ENCODE measurements at places on chromosomes 11 and 22.

DNA sequence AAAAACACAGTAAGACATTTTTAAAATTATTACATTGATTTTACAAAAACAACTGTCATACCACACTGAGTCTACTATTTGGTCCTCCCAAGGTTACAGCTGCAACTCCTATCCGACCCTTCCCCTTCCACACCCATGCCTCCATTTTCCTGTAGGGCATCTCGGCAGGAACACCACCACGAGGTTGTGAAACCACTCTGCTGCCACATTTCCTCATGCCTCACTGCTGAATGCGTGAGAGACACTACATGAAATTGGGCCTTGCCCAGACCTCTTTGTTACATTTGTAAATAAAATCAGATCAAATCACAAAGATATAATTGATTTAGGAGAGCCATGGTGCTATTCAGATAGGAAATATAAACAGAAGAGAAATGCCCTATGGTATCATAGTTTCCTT, 2.0 kb downstream of the ARHGAP32 start:
- DNase-seq: no peak

- DNase-seq: peak; percentile 37
Observed at GRCh38 chr22:17781319-17782031, 7.2 kb upstream of the BID start.

DNA sequence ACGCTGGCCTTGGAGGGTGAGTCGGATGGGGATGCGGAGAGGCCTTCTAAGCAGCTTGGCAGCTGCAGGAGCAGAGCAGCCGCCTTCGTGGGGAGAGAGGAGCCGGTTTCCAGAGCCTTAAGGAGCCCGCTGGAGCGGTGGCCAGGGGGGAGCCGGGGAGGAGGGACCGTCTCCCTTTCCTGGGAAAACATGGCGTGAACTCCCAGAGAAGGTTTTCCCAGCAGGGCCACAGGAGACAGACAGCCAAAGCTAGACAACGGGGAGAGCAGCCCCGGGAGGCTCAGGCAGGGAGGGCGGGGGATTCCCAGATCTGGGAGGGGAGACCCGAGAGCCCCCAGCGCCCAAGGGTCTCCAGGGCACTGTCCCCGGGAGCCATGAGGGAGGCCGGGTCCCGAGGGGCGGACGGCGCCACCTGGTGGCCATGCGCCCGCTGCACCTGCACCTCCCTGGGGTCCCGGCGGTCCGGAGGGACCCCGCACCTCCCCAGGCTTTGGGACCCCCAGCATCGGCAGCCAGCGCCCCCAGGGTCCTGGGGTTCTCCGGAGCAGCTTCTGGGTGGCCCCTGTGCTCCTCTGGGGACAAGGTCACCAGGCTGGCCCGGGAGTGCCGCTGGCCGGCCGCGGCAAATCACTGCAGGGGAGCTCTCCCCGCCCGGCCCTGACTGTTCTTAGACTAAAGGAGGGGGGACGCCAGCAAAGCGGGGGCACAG, 2.4 kb upstream of the SYT8 start:
- peak; percentile 56 for DNase-seq

DNA sequence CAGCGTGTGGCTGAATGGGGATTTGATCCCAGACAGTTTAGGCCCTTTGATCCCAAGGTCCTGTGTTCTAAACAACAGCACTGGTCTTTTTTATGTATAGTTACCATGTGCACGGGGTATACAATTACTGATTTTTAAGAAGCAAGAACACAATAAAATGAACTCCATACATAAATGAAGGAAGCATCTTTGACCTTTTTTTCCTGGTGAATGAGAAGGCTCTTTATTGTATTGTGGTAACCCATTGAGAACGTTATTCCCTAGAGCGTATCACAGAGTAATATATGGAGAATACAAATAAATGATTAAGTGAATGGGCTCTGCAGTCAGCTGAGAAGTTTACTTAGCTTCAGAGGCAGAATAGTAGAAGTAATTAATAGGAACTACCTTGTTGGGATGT, 563.6 kb downstream of the NTM start:
- DNase-seq: no peak

- DNase-seq: no peak
Observed at GRCh38 chr11:34603129-34604001, 17.5 kb upstream of the EHF start.

- no peak for DNase-seq
Observed at GRCh38 chr11:46180736-46181135, 59.5 kb upstream of the PHF21A start.

DNA sequence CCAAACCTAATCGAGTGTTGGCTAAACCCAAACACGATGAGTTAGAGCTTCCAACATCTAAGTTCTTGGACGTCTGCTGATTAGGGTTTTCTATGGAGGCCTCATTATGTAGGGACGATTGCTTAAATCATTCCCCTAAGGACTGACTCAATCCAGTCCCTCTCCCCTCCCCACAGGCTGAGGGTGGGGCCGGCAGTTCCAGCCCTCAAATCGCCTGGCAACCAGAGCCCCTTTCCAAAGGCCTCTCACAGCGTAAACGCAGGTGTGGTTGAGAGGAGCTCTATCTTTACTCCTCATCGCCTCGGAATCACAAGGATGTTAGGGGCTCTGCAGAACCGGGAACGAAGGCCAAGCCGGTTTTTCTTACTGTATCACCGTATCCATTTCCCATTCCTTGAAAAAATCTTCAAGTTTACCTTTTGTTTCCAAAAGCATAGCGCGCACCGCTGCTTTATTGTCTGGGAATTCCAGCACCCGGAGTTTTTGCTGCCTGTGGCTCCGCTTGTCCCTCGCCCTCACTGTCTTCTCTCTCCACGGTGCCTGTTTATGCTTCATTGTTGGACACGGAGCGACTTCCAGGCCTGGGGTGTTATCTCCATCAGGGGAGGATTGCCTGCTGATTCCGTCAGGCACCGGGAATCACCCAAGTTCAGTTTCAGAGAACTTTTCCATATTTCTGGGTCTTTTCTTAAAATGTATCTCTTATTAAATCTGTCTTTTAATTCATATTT, 13.8 kb upstream of the IFITM3 start:
- no peak for DNase-seq

DNA sequence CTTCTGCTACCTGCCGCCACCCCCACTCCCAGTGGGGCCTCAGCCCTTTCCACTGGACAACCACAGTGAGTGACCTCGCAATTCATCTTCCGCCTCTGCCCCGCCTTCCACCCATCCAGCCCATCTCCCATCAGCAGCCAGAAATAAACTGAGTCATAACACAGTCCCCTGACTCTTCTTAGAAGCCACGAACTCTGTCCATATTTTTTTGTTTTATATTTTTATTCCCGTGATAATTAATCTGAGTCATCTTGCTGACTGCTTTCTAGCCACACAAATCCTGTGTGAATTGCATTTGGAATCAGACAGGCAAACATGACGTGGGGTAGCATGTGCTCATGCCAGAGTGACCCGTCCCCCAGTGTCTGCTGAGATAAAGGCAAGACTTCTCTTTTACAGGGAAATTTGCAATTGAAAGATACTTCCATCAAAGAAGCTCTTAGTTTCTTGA, 7.0 kb downstream of the FADD start:
- DNase-seq: no peak

Measured in T-helper 1 cell (primary cell).